Left ventricle myocardium inferior (tissue), 1 donor: ENCODE measurements at places on chromosomes 4 and X. TPM values are rescaled to one million over a fixed set of nuclear protein-coding genes. Genes with fewer than 3 reads are reported as not detected.

- no peaks in the 10 kb centered on the region for H3K36me3 ChIP-seq
- no peaks in the 10 kb centered on the region for H3K4me1 ChIP-seq
- no peak overlapping the region for H3K4me3 ChIP-seq
- no peak for DNase-seq
Measured at GRCh38 chrX:18543738-18544137, 118.3 kb downstream of the CDKL5 start.

DNA sequence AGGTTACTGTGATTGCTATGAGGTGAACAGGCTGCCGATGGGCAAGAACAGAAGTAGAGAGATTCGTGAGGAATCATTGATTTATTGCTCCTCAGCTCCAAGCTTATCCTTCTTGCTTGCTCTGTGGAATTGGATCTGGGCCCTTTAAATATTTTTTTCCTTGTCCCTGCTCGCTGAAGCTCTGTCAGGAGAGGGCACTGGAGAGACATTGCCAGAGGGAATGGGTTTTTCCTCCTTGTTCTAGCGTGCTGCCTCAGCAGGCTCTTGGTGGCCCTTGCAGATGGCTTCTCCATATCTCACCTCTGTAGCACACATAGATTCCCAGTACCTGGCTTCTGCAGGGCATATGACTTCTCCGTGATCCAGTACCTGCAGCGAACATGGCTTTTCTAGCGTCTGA is 67.4 kb downstream of the CNGA2 start:
- H3K27ac ChIP-seq = no peak overlapping the region
- DNase-seq = no peak
- H3K4me3 ChIP-seq = no peak overlapping the region
- H3K4me1 ChIP-seq = no peaks in the 10 kb centered on the region

GRCh38 chr4:150004481-150004880 is 73.8 kb upstream of the DCLK2 start:
- H3K27ac ChIP-seq = peak overlapping the region; percentile 63
- H3K4me1 ChIP-seq = peaks cover 38% of the 10 kb centered on the region
- no peaks in the 10 kb centered on the region for H3K27me3 ChIP-seq
- H3K4me3 ChIP-seq = no peak overlapping the region
- DNase-seq = no peak

DNA sequence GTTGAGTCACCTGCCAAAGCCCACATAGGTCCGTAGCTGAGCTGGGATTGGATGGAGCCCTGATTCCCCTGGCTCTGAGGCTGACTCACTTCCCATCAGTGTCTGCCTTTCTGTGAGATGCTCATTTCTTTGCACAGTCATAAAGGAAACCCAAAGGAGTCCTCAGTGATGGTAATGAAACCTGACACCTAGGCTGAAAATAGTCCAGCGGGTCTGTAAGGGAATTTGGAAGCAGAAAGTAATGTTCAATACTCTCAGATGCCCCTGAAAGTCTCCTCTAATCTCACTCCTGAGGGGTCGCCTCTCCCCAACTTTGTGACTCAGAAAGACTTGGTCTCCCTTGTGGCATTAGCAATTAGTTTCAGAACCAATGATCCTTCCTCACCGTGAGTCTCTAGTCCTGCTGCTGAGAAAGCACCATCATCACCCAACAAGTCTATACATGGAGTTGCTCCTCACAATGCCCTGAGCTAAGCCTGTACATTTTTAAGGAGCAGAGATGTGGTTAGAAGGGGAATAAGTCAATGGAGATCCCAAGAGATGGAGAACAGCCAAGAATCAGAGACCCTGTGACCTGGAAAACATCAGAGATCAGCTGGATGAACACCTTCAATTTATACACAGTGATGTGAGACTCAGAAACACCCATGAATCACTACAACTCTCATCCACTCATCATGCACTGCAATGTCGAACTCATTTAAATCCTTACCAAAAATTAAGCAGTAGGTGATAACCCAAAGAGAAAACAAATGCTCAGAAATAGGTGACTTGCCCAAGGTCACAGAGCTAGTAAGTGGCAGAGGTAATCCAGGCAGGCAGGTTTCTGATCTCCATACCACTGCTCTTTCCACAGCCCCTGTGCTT is 219.0 kb upstream of the CPEB2 start:
- H3K4me1 ChIP-seq = no peaks in the 10 kb centered on the region
- H3K27me3 ChIP-seq = no peaks in the 10 kb centered on the region
- no peak for DNase-seq
- no peak overlapping the region for H3K27ac ChIP-seq
- H3K36me3 ChIP-seq = no peaks in the 10 kb centered on the region
- H3K4me3 ChIP-seq = no peak overlapping the region

DNA sequence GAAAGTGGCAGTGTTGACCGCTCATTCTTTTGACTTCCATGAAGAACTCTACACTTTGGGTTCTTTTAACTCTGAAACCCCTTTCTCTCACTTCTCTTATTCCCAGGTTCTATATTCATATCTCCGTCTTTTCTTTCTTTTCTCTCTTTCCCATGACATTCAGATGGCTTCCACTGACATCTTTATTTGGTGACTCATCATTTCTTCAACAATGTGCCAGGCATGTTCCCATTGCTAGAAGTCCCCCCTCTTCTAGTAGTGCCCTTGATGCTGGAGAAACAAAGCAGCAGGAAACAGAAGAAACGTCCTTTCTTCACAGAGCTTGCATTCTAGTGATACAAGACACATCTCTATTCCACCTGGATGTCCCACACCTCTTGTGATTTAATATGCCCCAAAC is 33.3 kb downstream of the PKD2 start:
- DNase-seq = no peak
- H3K4me1 ChIP-seq = peaks cover 27% of the 10 kb centered on the region
- no peak overlapping the region for H3K27ac ChIP-seq
- H3K36me3 ChIP-seq = peaks cover 89% of the 10 kb centered on the region
- no peaks in the 10 kb centered on the region for H3K27me3 ChIP-seq

DNA sequence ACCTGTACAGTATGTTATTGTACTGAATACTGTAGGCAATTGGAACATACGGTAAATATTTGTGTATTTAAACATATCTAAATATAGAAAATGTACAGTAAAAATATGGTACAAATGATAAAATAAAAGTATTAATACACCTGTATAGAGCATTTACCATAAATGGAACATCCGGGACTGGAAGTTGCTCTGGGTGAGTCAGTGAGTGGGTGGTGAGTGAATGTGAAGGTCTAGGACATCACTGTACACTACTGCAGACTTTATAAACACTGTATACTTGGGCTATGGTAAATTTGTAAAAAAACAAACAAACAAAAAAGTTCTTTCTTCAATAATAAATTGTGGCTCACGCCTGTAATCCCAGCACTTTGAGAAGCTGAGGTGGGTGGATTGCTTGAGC is 52.4 kb upstream of the FHL1 start:
- no peaks in the 10 kb centered on the region for H3K4me1 ChIP-seq
- no peak overlapping the region for H3K4me3 ChIP-seq
- no peaks in the 10 kb centered on the region for H3K27me3 ChIP-seq
- no peak overlapping the region for H3K27ac ChIP-seq
- no peak for DNase-seq

- no peak for DNase-seq
- H3K36me3 ChIP-seq = no peaks in the 10 kb centered on the region
- H3K4me3 ChIP-seq = no peak overlapping the region
Measured at GRCh38 chr4:81465406-81466340, 6.0 kb downstream of the RASGEF1B start.

Gene SH3D19
- 121 TPM for total RNA-seq

DNA sequence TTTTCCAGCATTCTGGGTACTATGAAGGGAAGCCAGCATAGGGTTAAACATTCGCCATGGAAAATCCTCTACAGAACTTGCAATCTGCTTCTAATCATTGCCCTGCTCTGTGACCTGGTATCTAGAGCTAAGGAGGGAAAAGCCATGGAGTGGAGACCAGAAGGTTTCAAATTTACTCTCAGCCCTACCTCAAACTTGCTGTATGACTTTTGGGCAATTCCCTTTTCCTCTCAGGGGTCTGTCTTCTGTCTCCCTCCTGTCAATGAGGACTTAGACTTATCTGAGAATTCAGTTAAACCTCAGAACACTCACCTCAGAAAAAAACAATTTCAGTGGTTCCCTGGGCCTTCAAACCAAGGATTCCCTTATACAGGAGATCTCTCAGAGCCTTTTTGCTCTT is 29.1 kb downstream of the ARHGEF9 start:
- DNase-seq = no peak
- H3K27ac ChIP-seq = peak overlapping the region; percentile 92
- no peak overlapping the region for H3K4me3 ChIP-seq
- no peaks in the 10 kb centered on the region for H3K36me3 ChIP-seq
- peaks cover 32% of the 10 kb centered on the region for H3K4me1 ChIP-seq

- no peak for DNase-seq
- no peaks in the 10 kb centered on the region for H3K27me3 ChIP-seq
- peaks cover 19% of the 10 kb centered on the region for H3K4me1 ChIP-seq
- peaks cover 22% of the 10 kb centered on the region for H3K36me3 ChIP-seq
Measured at GRCh38 chr4:13368217-13368616, 115.9 kb downstream of the RAB28 start.

DNA sequence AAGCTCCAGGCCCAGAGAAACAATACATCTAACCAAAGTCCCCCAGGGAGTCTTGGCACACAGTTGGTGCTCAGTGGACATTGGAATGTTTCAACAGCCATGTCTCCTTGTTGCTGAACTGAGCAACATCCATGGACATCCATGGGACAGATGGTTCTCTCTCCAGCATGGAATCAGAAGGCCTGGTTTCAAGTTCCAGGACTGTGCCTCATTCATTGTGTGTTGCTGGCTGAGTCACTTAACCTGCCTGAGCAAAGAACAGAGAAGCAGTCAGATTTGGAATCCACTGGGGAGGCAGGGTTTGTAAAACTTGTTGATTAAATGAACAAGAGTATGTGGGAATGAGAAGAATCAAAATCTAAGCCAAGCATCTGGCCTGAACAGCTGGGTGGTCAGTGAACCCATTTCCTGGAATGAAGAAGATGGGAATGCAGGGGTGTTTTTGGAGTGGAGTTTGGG is 147.9 kb downstream of the CHIC2 start:
- DNase-seq = no peak
- no peaks in the 10 kb centered on the region for H3K4me1 ChIP-seq
- no peak overlapping the region for H3K4me3 ChIP-seq
- no peak overlapping the region for H3K27ac ChIP-seq

Gene DSPP
- not detected for total RNA-seq

GRCh38 chr4:972651-973424 is 531 bp downstream of the DGKQ start:
- no peak overlapping the region for H3K27ac ChIP-seq
- H3K36me3 ChIP-seq = no peaks in the 10 kb centered on the region
- H3K4me3 ChIP-seq = peak overlapping the region; percentile 90
- peaks cover 10% of the 10 kb centered on the region for H3K27me3 ChIP-seq
- DNase-seq = peak; percentile 40

Gene NKX1-1
- not detected for total RNA-seq

- H3K27ac ChIP-seq = no peak overlapping the region
- no peak overlapping the region for H3K4me3 ChIP-seq
- peaks cover 5% of the 10 kb centered on the region for H3K4me1 ChIP-seq
- no peaks in the 10 kb centered on the region for H3K27me3 ChIP-seq
- no peak for DNase-seq
- no peaks in the 10 kb centered on the region for H3K36me3 ChIP-seq
Measured at GRCh38 chrX:150456466-150456865, 93.3 kb downstream of the MAMLD1 start.

DNA sequence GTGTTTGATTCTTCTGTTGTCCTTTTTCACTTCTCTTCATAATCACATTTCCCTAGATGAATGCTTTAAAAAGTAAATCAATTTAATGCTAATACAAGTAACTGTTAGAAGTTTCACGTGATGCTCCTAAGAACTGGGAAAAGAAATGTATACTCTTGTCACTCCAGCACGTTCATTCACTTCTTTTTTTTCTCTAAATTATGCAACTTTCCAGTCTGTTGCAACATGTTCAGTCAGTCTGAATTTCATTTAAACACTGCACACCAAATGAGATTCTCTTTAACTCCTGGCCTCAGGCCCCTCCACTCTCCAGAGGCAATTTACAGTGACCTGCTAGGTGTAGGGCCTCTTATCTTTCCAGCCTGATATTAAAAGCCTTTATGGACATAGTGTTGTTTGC is 321.9 kb downstream of the HS3ST1 start:
- no peaks in the 10 kb centered on the region for H3K4me1 ChIP-seq
- no peak overlapping the region for H3K4me3 ChIP-seq
- no peaks in the 10 kb centered on the region for H3K36me3 ChIP-seq

DNA sequence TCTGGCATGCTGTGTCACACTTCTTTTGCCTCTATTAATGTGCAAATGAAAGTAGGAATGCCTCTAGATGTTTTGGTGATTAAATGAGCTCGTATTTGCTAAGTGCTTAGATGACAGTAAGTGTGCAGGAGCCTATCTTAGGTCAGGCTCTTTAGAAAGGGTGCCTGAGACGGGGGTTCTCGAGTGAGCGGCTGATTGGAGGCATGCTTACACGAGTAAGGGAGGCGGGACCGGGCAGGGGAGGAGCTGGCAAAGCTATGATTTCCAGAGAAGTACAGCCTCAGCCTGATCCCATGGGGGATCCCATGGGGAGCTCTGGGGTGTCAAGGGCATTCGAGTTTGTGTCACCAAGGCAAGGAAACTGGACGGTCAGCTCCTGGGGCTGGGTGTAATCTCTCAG is 44.8 kb downstream of the CLDN34 start:
- H3K27ac ChIP-seq = peak overlapping the region; percentile 71
- no peaks in the 10 kb centered on the region for H3K27me3 ChIP-seq
- no peak overlapping the region for H3K4me3 ChIP-seq
- H3K4me1 ChIP-seq = peaks cover 25% of the 10 kb centered on the region
- no peaks in the 10 kb centered on the region for H3K36me3 ChIP-seq

Gene SYTL4
- 2.1 TPM for total RNA-seq

GRCh38 chrX:53587795-53588420 is 98.6 kb downstream of the HUWE1 start:
- H3K27me3 ChIP-seq = no peaks in the 10 kb centered on the region
- no peaks in the 10 kb centered on the region for H3K4me1 ChIP-seq
- H3K27ac ChIP-seq = no peak overlapping the region

Gene PGAM4
- total RNA-seq = not detected
